AG04450 (cell line): ENCODE measurements at places on chromosomes 5 and 9. TPM values are rescaled to one million over a fixed set of nuclear protein-coding genes. Genes with fewer than 3 reads are reported as not detected.
A peak's percentile ranks its signal among the peaks of the same experiment; 100 is the strongest.

GRCh38 chr9:131270171-131271015 is 5.9 kb downstream of the FAM78A start:
- no peak for DNase-seq

DNA sequence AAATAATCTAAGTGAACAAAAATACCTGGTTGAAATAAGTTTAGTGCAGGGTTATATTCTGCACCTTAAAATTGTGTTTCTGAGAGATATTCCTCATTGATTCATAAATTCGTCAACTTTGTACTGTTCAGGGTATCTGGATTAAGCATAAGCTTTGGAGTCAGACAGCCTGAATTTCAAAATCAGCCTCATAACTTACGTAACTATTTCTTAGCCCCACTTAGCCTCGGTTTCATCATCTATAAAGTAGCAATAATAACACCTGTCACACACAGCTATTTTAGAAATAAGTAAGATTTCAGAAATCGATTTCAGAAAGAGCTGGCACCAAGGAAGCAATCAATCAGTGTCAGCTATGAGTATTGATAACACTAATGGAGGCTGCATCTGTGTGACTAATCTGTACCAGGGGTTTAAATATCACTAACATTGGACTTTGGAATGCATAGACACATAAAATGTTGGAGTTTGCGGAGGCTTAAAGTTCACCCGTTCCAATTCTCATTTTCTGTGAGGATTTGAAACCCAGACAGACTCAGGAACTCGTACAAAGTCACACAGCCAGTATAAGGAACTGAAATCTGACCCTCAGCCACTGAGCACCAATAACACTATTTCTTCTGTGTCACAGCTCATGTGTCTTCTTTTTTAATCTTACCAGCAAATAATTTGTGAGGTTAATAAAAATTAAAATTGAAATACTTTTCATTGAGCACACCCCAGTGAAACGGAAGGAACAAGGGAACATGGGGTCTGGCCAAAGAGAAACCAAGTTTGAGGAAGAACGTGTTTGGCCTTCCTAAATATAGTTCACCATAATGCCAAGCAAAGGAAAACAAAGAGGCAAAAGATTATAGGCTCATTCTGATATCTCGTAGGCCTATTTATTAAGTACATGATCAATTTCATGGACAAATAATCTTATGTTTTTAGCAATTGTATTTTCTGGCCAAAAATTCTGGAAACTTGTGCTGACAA is 194.4 kb upstream of the PTGER4 start:
- no peak for DNase-seq

GRCh38 chr5:33441241-33442177 is 744 bp downstream of the TARS1 start:
- DNase-seq: no peak

GRCh38 chr5:133240425-133241091 is 188.7 kb downstream of the HSPA4 start:
- peak; percentile 89 for DNase-seq

- peak; percentile 7 for DNase-seq
These were observed 52.6 kb upstream of the ARAP3 start for GRCh38 chr5:141734501-141735229.

The RABEPK gene
- 45.5 and 45.8 TPM in 2 replicates for polyA plus RNA-seq
